ENCODE measurements at places on chromosomes 11 and 22.

DNA sequence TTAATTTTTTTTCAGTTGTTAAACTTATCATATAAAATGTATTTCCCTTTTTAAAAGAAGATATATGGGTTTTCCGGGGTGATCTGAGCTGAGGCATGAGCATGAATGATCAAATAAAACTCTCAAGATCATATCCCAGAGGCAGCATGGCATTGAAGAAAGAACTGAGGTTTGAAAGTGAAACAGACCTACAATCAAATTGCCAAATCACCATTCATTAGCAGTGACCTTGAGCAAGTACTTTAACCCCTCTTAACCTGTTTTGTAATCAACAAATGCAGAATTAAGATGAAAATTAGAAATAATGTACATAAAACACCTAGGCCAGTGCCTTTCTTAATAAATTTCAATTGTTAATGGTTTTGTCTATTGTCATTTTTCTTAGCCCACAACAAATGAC, 116.0 kb downstream of the RBFOX2 start:
- DNase-seq, result no peak

DNA sequence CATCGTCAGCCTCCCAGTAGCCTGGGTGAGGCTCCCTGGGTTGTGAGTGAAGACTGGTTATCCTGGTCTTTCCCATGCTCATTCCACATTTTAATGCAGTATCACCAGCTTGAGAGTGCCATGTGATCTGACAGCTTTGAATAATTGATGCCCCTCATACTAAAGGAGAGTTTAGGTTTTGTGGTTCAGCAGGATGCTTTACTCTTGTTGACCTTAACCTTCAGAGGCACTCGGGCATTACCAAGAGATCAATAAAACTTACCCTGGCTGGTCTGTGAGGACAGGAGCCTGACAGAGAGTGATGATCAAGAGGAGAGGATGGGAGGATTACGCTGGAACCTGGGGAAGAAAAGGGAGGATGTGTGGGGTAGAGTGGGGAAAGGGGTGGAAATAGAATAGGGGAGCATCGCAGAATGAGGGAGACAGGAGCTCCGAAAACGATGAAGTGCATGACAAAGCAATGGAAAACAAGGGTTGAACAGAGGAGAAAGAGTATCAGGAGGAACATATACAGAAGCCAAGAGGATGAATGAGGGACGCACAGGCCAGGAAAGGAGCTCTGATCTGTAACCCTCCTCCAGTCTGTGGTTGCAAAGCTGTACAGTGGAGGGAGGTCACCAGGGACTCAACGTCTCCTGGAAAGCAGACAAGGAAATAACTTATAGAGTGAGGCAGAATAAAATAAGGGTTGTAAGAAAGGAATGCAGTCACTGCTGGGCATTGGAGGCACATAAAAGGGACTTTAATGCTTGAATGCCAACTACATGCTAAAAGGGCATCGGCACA, 594.5 kb downstream of the NTM start:
- DNase-seq, result no peak

DNA sequence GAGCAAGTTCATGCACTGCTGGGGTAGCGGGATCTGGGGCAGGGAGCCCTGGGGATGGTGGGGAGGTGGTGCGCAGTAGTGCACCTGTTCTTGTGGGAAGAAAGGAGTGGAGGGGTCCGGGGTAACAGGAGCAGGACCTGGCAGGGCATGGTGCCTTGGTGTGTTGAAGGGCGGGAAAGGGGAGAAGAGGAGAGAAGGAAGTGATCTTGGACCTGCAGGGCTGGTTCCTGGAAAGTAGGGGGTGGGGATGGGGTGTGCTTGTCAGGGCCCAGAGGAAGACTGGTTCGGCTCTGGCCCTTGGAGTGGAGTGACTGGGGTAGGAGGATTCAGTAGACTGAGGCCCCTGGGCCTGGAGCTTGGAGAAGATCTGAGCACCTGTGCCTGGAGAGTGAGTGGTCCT, 10.9 kb upstream of the CAPN5 start:
- no peak for DNase-seq

- no peak for DNase-seq
Observed at GRCh38 chr11:66011239-66011784, 496 bp upstream of the CST6 start.

GRCh38 chr11:60840470-60841430, 1.2 kb upstream of the CCDC86 start:
- DNase-seq, result no peak

GRCh38 chr11:129853518-129854231, 38.0 kb downstream of the TMEM45B start:
- DNase-seq, result no peak

GRCh38 chr11:121427400-121427744, 24.7 kb upstream of the SORL1 start:
- DNase-seq, result no peak
